ENCODE measurements at places on chromosomes 3 and 15. TPM values are rescaled to one million over a fixed set of nuclear protein-coding genes. Genes with fewer than 3 reads are reported as not detected.

FOXL2 gene
- not detected for total RNA-seq

- DNase-seq, result no peak
Observed at GRCh38 chr3:45968706-45969105, 25.4 kb downstream of the CXCR6 start.

DNA sequence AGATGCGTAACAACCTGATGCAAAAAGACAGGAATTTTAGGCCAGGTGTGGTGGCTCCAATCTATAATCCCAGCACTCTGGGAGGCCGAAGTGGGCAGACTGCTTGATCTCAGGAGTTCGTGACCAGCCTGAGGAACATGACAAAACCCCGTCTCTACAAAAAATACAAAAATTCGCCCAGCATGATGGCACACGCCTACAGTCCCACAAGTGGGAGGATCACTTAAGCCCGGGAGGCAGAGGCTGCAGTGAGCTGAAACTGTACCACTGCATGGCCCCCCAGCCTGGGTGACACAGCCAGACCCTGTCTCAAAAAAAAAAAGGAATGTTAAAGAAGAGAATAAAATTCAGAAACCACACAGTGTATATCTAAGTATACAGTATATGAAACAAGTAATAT, 40.7 kb downstream of the PTPN9 start:
- no peak for DNase-seq

GRCh38 chr15:98350276-98350675, 298.1 kb upstream of the IGF1R start:
- DNase-seq, result no peak

GRCh38 chr3:149667576-149667975, 9.8 kb upstream of the WWTR1 start:
- no peak for DNase-seq

GRCh38 chr3:45983770-45984169, 11.9 kb downstream of the FYCO1 start:
- DNase-seq, result no peak

PROS1 gene
- 248 TPM for total RNA-seq

- no peak for DNase-seq
Observed at GRCh38 chr15:99584081-99584600, 18.4 kb downstream of the MEF2A start.

DNA sequence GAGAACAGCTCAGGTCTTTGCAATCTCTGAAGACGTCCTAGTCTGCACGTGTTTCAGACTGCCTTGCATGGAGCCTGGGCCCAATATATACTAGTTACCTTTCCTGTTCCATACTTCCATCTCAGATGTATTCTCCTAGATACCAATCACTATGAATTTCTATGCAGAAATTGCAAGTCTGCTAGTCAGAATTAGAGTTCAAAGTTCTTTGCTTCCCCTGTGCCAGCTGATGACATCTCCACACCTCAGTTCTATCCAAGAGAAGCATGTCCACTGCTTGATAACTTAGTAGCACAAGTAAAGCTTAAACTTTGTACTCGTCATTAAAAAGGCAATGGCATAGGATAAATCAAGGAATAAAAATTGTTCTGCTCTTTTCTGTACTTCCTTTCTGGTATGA, 133.6 kb upstream of the PLXND1 start:
- no peak for DNase-seq

AGBL1 gene
- total RNA-seq, result not detected

GRCh38 chr15:91133511-91133910, 33.5 kb downstream of the SV2B start:
- no peak for DNase-seq

SATB1 gene
- 4.0 TPM for total RNA-seq

- DNase-seq, result no peak
Observed at GRCh38 chr3:128411574-128412064, 55.1 kb downstream of the DNAJB8 start.

GRCh38 chr15:75731248-75732151, 18.9 kb upstream of the CSPG4 start:
- no peak for DNase-seq

NOP10 gene
- total RNA-seq, result 392 TPM

GRCh38 chr3:4634894-4635293, 141.7 kb downstream of the ITPR1 start:
- no peak for DNase-seq

SKOR1 gene
- not detected for total RNA-seq

GRCh38 chr3:38500688-38501417, 4.7 kb downstream of the EXOG start:
- no peak for DNase-seq

GRCh38 chr3:59854-60253, 136.7 kb upstream of the CHL1 start:
- DNase-seq, result no peak

CEMIP gene
- total RNA-seq, result 6.3 TPM

Data from SK-MEL-5 (cell line).